ENCODE measurements at places on chromosomes 16 and 17.

DNA sequence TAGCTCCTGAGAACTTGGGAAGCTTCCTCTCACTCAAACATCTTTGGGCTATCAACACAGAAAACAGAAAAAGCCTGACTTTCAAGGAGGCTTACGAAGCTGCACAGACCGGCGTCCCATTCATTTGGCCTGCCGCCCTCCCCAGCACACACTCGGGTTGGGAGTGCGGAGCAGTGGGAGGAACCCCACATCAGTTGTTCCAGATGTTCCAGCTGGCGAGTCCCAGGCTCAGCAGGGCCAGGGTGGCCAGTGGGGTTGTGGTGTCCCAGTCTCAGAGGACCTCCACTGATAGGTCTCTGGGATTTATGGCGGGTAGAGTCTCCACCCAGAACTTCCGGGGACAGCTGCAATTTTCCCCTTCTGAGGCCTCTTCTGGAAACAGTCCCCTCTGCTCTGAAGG is 43.1 kb upstream of the DLX4 start:
- DNase-seq, result no peak

DNA sequence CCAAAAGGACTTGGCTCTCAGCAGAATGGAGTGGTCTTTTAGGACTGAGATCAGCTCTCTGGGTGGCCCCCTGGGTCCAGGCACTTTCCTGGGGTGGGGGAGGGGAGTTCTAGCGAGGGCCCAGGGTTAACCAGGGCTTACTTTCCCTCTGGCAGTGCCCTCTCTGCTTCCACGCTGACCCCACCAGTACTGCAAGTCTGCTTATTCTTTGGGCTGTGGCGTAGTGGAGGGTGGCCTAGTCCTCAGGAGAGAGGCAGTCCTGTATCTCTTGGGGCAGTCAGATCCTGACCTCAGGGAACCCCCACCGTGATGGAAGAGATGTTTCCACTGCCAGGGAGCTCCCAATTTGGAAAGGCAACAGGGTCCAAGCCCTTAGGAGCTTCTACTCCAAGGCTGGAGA is 79.4 kb downstream of the CCDC182 start:
- DNase-seq, result peak; percentile 49

DNA sequence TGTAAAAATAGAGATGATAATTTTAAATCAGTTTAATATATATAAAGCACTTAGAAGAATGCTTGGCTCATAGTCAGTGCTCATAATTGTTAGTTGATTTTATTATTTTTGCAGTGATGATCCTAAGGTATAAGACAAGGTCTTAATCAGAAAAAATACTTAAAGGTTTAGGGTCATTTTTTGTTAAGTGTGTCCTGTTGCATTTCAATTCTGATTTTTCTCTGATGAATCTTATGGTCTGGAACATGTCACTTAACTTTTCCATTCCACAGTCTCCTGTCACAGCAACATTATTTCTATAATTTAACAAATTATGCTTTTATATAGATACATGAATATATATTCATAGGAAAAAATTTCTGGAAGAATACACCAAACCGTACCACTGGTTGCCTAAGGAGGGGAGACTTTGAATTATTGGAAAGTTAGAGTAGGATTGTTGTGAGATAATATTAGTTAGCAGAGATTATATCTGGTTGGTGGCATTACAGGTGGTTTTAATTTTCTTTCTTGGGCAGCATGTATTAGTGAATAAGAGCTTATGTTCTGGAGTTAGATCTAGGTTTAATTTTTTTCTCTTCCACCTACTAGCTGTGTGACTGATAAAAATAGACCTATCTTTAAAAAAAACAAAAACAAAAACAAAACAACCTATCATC is 188.7 kb downstream of the TANC2 start:
- DNase-seq, result no peak

GRCh38 chr17:18309202-18309601 is 5.6 kb downstream of the TOP3A start:
- no peak for DNase-seq

- DNase-seq, result peak; percentile 91
These were observed 11.3 kb upstream of the MLLT6 start for GRCh38 chr17:38693700-38694329.

DNA sequence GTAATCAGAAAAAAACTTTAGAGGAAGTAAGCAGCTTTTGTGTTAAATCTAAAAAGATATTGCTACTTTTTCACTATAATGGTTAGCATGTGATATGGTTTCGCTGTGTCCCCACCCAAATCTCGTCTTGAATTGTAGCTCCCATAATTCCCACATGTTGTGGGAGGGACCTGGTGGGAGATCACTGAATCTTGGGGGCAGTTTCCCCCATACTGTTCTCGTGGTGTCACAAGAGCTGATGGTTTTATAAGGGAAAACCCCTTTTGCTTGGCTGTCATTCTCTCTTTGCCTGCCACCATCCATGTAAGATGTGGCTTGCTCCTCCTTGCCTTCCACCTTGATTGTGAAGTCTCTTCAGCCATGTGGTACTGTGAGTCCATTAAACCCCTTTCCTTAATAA is 117.1 kb downstream of the KCNJ2 start:
- DNase-seq, result no peak

GRCh38 chr16:12255473-12255872 is 278.9 kb downstream of the SNX29 start:
- DNase-seq, result no peak

- DNase-seq, result no peak
These were observed 66.0 kb downstream of the CDK12 start for GRCh38 chr17:39527220-39527813.

DNA sequence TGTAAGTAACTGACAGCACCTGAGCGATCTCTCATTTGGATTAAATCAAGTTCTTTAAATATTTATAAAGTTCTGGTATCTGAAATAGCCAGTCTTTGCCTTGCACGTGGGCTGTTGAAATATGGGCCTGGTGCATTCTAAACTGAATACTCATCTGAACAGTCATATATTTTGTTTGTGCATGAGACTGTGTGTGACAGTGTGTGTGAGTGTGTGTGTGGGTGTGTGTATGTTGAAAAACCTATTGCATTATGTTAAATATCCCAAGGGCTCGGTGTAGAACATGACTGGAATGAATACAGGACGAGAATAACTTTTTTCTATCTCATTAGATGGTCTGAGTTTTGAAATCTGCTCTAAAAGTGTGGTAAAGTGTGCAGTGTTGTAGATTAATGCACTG is 82.4 kb upstream of the TOX3 start:
- DNase-seq, result no peak

- no peak for DNase-seq
These were observed 2.1 kb downstream of the IGFALS start for GRCh38 chr16:1791256-1791942.

- DNase-seq, result no peak
These were observed 18.3 kb upstream of the CCL5 start for GRCh38 chr17:35898283-35899070.

GRCh38 chr16:30185683-30186421 is 2.5 kb downstream of the CORO1A start:
- DNase-seq, result no peak

DNA sequence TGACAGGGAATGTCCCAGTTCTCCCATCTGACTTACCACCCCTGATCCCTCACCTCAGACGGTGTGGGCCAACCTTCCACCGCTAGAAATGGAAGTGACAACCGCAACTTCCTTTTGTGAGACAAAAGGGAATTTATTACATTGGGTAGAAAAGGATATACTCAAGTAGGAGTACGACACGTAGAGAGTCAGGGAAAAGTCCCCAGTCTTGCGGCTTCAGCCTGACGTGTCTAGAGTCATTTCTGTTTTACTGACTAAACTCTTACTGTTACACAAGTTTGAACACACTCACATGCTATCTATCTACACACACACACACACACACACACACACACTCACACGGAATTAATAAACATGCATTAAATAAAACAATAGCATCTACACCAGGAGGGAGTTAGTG is 178.9 kb downstream of the COPRS start:
- no peak for DNase-seq

- DNase-seq, result no peak
These were observed 23.5 kb downstream of the DNASE1 start for GRCh38 chr16:3677994-3678393.

- no peak for DNase-seq
These were observed 3.3 kb upstream of the VAC14 start for GRCh38 chr16:70804153-70804733.

DNA sequence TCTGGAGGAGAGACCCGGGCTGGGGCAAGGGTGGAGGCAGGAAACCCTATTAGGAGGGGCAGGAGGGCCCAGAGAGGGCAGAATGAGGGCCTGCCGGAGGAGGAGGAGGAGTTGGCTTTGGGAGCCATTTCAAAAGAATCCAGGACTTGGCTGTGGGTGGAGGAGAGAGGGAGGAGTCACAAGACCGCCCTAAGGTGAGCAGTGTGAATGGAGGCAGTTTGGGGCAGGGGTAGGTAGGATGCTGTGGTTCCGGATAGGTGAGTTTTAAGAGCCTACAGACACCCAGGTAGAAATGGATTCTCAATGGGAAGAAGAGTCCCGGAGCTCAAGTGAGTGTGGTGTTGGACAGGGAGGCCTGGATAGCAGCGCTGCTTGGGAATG is 80.3 kb downstream of the ARHGAP23 start:
- no peak for DNase-seq

GRCh38 chr17:51957786-51958185 is 200.7 kb downstream of the CA10 start:
- DNase-seq, result no peak

DNA sequence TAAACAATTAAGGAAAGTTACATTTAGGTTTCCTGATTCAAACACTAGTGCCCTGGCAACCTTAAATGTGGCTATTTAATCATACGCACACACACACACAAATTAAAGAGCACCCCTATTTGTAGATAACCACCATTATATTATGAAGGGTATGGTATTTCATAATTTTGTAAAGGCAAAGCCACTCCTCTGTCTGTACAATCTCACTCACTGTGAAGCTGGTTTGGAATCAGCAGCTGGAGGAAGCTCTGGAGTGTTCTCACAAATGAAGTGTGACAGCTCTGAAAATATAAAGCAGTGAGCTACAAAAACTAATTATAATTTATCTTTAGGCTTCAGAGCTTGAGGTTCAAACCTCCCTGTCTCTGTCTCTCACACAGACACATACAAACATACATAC is 57.9 kb upstream of the KCNJ16 start:
- DNase-seq, result no peak

DNA sequence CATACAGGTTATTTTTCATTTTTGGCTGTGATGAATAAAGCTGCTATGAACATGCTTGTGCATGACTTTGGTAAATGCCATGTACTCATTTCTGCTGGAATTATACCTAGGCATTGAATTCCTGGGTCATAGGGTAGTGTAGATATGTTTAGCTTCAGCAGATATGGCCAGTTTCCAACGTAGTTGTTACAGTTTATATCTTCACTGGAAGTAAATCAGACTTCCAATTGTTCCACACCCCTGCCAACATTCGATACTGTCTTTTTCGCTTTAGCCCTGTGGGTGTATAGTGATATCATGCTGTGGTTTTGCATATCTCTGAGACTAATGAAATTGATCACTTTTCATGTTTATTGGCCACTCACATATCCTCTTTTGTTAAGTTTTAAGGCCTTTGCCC is 50.4 kb downstream of the ARHGAP27 start:
- DNase-seq, result no peak

DNA sequence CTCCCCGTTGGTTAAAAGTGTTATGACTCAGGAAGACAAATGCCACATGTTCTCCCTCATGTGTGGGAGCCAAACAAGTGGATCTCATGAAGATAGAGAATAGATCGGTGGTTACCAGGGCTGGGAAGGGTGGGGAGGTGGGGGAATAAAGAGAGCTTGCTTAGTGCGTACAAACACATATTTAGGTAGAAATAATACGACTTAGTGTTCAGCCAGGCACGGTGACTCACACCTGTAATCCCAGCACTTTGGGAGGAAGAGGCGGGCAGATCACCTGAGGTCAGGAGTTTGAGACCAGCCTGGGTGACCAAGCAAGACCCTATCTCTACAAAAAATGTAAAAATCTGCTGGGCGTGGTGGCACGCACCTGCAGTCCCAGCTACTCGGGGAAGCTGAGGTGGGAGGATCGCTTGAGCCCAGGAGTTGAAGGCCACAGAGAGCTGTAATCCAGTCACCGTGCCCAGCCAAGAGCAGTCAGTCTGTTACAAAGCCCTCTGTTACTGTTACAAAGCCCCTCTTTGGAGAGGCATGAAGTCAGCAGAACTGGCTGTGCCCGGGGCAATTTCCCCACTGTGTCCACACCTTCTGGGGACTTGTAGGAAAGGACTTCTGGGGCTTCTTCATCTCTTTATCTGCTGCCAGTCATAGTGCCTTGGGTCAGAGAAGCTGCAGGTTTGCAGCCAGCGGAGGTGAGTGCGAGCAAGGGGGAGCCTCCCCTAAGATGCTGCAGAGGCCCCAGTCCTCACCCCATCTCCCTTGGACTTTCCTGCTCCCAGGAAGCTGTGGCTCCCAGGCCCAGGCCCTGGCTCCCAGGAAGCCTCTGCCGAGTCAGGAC is 4.3 kb upstream of the ALDH3A1 start:
- no peak for DNase-seq

- DNase-seq, result peak; percentile 62
These were observed 146.8 kb downstream of the SEC14L1 start for GRCh38 chr17:77287432-77288068.

GRCh38 chr17:7295230-7296180 is 1.1 kb upstream of the YBX2 start:
- no peak for DNase-seq

DNA sequence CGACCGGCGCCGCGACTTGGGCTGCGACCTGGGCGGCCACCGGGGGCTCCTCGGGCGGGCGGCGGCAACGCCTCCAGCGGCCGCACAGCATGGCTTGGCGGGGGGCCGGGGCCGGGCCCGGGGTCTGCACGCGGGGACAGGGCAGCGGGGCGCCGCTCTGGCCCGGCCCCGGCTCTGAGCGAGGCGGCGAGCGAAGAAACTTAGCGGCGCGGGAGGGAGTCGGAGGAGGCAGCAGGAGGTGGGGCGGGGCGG is at the start of gene PLCD3:
PLCD3 (minus strand) TSS at position 196 of the 252 bp plus-strand sequence; CDS start at position 91, 105 bp downstream.
- no peak for DNase-seq

- no peak for DNase-seq
These were observed 195.3 kb upstream of the RPL38 start for GRCh38 chr17:74008196-74008595.

GRCh38 chr17:17564896-17565295 is 26.6 kb downstream of the PEMT start:
- no peak for DNase-seq

- no peak for DNase-seq
These were observed 450.3 kb upstream of the PSMD7 start for GRCh38 chr16:73846356-73846755.

DNA sequence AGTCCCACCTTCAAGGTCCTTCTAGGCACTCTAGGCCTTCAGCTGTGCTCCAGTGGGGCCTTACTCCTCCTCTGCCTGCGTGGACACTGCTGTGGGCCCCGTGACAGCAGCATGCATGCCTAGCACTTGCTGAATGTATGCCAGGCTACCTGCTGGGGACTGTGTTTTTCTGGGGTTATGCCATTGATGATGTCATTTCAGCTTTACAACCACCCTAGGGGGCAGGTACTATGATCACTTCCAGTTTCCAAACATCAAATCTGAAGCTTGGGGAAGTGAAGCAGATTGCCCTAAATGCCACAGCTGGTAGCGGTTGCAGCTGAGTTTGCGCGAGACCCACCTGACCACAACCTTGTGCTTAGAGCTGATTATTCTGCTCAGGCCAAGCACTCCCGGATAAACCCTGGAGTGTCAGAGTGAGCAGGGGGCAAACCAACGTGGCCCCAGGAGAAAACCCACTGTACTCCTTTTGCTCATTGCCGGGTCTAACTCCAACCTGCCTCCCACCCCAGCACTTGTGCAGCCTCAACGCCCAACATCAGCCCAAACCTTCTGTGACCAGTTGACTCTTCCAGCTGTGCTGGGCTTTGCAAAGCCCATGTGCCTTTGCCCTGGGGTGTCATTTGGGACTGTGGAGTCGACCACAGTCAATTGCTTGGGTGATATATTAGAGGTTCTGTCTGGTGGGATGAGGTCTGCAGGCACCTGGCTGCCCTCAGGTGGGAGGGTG is 168.4 kb downstream of the ENGASE start:
- no peak for DNase-seq

- DNase-seq, result peak; percentile 74
These were observed 512 bp downstream of the AKAP1 start for GRCh38 chr17:57085448-57086068.
